ENCODE measurements at places on chromosomes 11 and 22.

DNA sequence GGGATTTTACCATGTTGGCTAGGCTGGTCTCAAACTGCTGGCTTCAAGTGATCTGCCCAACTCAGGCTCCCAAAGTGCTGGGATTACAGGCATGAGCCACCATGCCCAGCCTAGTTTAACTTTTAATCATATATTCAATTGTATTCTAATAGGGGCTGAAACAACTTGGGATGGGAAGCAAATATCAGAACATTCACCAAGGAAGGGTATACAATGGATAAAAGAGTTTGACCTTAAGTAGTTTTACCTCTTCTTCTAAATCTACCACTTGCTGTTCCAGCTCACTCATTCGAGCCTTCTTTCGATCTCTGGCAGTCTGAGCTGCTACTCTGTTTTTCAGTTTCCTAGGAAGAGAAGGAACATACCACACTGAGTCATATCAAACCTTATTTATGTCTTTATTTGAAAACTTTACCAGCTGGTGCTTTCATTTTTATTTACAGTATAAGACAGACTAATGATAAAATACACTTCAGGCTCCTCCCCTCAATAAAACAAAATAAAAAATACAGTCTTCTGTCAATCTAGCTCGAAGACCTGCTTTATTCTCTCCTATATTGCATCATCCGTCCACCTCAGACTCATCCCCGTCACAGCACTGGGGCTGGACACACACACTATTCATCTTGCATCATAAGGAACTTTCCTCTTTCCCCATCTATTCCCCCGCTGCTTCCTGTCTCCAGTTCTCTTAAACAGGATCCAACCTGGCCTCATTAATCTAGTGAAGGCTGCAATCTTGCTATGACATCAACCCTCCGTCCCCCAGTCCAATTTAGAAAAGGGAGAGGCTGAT, 1.4 kb downstream of the XBP1 start:
- DNase-seq: no peak

GRCh38 chr22:42925598-42925997, 68.5 kb upstream of the ARFGAP3 start:
- DNase-seq: no peak

DNA sequence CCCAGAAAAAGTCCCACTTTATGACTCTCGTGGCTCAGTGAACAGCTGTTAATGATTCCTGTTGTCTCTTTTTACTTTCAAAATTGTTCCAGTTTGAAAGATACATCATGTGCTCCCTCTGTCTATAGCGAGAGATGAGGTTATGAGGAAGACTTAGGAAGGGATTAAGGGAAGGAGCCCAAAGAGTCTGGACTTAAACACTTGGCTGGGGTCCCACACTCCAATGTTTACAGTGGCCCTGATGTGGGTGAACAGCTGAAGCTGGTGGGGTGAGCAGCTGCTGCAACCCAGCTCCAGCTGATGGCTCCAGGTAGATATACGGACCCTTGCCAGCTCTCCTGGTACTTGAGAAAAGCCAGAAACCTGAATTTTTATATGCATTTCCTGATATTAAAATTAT, 84.5 kb upstream of the PLET1 start:
- DNase-seq: no peak

DNA sequence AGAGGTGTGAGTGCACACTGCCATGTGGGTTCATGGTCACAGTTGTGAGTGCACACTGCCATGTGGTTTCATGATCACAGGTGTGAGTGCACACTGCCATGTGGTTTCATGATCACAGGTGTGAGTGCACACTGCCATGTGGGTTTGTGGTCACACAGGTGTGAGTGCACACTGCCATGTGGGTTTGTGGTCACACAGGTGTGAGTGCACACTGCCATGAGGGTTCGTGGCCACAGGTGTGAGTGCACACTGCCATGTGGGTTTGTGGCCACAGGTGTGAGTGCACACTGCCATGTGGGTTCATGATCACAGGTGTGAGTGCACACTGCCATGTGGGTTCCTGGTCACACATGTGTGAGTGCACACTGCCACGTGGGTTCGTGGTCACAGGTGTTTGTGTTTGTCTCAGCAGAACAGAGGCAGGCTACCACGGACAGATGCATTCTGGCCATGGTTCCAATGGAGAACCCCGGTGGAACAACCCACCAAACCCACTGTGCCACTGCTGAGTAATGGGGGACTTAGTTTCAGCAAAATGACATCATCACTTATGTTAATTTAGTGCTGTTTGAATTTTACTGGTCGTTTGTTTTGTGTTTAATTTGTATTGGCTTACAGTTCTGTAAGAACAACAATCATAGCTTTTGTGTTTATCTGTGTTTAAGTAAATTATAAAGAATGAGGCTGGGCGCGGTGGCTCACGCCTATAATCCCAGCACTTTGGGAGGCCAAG, 57.2 kb downstream of the RPS6KA4 start:
- DNase-seq: no peak

DNA sequence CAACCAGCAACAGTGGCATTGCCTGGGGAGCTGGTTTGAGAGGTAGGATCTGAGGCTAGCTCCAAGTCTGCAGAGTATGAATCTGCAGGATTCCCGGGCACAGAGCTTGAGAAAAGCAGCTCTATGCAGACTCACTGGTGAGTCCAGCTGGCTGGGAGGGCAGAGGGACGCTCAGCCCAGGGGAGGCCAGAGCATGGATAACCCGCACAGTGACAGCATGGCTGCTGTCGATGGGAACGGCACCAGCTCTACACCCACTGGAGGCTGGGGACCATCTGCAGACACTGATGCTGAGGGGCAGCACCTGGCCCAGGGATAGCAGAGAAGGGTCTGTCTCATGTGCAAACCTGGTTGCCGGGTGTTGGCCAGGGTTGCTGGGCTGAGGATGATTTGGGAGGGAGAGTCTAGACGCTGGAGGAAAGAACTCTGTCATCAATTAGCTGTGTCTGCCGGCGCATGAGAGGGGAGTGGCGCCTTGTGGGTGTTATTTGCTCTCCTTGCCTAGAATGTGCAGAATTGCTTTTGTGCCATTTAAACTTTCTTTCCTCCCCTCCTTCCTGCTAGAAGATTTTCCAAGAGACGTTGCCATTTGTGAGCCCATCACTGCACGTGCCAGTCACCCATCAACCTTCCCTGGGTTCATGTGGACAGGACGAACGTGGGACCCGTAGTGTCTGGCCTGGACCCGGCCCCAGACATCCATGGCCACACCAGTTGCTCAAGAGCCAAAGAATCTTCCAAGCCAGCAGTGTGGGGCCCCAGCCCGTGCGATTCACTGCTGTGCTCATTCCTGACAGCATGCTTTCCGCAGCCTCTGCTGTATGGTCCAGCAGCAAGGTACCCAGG, 19.1 kb upstream of the LINC01488 start:
- DNase-seq: no peak

- no peak for DNase-seq
These were observed 84.3 kb upstream of the GNAZ start for GRCh38 chr22:22986008-22986407.

GRCh38 chr11:1472180-1473005, 14.2 kb downstream of the MOB2 start:
- peak; percentile 1 for DNase-seq

DNA sequence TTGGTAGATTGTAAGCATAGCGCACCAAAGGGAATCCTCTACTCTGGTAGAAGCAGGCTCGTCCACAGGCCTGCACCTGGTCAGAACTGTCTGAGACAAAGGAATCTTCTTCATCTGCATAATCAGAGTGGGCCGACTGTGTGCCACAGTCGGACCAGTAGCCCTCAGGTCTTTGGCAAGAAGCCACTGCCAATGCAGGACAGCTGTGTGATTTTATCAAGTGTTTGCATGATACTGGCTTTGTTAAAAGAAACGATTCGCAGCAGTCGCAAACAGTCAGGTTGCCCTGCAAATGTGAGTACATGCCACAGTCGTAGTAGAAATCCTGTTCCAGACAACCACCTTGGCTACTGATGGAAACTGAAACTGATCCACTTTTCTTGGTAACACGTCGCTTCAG, 4.9 kb upstream of the CCDC34 start:
- DNase-seq: no peak

DNA sequence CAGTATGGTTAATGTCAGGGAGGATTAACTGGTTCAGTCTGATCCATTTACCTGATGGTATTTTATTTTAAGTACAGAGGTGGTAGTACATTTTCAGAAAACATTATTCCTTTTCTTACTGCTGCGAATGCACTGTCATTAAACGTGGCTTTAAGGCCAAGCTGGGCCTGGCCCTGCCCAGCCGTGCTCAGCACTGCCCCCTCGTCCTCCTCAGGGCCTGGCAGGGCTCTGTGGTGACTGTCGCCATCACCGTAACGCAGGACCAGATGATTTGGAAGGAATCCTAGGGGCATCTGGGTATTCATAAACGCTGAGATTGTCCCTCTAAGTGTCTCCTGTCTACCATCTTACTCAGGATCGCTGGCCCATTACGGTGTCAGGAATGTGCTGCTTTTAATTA, 302.0 kb downstream of the TBC1D22A start:
- no peak for DNase-seq

DNA sequence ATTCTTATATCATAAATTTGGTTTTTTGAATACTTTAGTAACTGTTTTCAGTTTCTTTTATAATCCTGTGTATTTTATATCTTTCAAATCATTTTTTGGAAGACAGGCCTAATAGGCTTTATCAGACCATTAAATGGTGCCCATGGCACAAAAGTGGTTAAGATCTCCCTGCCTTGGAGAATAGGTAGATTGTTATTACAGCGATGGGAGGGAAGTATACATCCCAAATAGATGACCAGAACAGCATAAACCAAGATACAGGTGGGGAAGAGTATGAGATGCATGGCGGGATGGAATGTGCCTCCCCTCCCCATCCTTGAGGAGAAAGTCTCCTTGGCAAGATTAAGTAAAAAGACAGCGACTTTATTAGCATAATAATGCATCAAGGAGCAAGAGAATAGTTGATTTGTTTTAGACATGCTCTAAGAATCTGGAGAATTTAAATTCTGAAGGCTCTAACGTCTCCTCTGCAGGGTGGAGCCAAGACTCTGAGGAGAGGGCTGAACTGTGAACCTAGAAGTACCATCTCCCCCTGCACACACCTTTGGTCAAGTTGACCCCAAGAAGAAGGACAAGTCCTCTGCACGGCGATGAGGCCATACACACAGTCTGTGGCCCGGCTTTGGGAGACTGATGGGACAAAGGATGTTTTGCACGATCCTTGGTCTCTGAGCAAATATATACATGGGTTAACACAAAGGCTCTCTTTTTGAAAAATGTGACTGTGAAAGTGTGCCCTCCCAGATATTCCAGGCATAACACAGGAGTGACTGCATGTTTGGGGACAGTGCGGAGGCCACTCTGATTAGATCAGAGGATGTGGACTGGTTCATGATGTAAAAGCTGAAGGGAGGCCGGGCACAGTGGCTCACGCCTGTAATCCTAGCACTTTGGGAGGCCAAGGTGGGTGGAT, 61.1 kb upstream of the SLC35C1 start:
- no peak for DNase-seq

DNA sequence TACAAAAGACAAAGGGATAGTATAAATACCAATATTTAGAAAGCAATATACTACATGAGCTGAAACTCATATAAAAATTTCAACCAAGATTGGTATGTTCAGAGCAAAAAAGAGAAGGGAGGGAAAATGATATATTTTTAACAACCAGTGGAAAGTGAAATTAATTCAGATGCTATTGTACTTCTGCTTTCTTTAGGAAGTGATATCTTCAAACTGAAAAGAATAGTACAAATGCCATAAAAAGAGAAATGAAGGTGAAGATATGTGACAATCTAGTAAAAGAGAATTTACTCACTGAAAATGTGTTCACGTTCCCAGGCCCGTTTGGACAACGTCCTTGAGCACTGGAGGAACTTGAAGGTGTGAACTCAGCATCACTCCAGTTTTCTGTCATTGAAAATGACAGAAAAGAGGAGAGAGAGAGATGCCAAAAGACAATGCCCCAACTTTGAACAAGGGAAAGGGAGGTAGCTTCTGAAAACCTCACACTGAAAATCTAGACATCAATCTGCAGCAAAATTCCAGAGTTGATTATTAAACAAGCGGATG, 47.5 kb downstream of the SC5D start:
- DNase-seq: no peak

DNA sequence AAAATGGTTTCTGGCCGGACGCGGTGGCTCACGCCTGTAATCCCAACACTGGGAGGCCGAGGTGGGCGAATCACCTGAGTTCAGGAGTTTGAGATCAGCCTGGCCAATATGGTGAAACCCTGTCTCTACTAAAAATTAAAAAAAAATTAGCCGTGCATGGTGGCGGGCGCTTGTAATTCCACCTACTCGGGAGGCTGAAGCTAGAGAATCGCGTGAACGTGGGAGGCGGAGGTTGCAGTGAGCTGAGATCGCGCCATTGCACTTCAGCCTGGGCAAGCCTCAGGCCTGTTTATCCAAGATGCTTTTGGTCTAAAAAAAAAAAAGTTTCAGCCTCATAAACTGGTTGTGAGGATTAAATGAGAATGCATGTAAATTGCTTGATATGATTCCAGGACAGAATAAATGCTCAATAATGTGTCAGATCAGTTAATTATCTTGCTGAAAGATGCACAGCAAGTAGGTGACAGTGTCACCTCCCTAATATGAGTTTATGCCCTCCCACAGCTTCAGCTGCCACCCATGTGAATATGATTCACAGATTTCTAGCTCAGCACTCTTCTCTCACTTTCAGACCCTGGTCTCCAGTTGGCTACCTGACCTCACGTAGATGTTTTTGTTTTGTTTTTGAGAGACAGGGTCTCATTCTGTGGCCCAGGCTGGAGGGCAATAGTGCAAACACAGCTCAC, 1.1 kb upstream of the ALG8 start:
- peak; percentile 9 for DNase-seq

GRCh38 chr11:112797648-112798293, 163.4 kb upstream of the NCAM1 start:
- peak; percentile 63 for DNase-seq

GRCh38 chr22:33984656-33985285, 64.5 kb upstream of the LARGE1 start:
- DNase-seq: no peak
